ENCODE measurements at places on chromosomes 3 and 15. TPM values are rescaled to one million over a fixed set of nuclear protein-coding genes. Genes with fewer than 3 reads are reported as not detected.
A peak's percentile ranks its signal among the peaks of the same experiment; 100 is the strongest.

GOLGA8Q gene
- 0.59 TPM for total RNA-seq

DNA sequence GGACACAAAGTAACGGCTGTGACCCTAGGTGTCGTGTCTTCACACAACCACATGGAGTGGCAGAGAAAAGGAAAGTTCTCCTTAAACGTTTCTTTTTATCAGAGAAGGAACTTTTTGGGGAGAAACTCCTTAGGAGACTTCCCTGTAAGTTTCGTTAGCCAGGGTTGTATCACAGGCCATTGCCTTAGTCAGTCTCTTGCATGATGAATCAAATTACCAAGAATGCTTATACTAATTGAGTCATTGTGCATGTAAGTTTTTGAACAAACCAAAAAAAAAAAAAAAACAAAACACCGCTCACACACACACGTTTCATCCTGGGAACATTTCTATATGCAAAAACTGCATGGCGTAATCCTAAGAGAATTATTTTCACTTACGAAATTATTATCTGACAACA is 150.4 kb upstream of the SATB1 start:
- no peak for DNase-seq

GRCh38 chr15:73870700-73871408 is 2.5 kb upstream of the TBC1D21 start:
- DNase-seq = no peak

GRCh38 chr3:184636741-184637316 is 75.0 kb downstream of the MAGEF1 start:
- peak; percentile 77 for DNase-seq

- DNase-seq = no peak
These were observed 585.1 kb upstream of the SUCLG2 start for GRCh38 chr3:68239542-68239941.

KPNA1 gene
- 40.3 TPM for total RNA-seq

DNA sequence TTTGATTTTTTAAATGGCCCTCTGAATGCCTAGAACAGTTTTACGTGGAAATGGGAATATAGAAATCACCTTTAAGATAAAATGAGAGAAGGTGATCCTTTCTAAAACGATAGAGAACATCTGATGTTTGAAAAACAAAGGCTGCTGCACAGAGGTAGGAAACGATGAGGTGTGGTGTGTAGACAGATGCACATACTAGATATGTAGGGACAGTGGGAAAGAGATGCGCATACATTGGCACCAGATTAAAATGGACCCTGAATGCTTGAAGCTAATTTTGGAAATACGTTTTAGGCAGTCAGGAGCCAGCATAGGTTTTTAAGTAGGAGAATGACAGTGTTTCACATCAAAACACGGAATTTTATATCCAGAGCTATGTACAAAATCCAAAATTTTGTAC is 29.0 kb downstream of the MAP6D1 start:
- no peak for DNase-seq

TGM5 gene
- total RNA-seq = 3.1 TPM

DNA sequence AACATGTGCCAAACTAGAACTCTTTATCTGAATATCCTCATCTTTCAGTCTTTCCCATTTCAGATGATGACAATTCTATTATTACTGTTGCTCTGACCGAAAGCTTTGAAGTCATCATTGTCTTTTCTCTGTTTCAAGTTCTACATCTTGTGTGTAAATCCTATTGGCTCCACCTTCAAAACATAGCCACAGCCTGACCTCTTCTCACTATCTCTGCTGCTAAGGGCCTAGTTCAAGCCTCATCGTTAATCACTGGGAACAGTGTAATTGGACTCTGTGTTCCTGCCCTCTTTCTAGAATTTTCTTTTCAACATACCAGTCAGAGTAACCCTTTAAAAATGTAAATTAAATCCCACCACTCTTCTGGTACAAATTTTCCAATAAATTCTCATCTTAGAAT is 105.1 kb downstream of the OXSM start:
- DNase-seq = no peak

GRCh38 chr3:71142441-71143161 is 440.9 kb downstream of the FOXP1 start:
- no peak for DNase-seq

- DNase-seq = no peak
These were observed 6.4 kb upstream of the C15orf39 start for GRCh38 chr15:75195122-75195765.

DNA sequence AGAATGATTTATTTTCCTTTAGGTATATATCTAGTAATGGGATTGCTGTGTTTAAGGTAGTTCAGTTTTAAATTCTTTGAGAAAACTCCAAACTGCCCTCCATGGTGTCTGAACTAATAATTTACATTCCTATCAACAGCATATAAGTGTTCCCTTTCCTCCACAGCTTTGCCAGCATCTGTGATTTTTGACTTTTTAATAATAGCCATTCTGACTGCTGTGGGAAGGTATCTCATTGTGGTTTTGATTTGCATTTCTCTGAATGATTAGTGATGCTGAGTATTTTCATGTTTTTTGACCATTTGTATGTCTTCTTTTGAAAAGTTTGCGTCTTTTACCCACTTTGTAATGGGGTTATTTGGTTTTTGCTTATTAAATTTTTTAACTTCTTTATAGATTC is 571.6 kb upstream of the CCDC54 start:
- DNase-seq = no peak

SLC22A13 gene
- 0.48 TPM for total RNA-seq

- DNase-seq = no peak
These were observed 270.0 kb upstream of the PEX5L start for GRCh38 chr3:180306691-180307090.

- no peak for DNase-seq
These were observed 191.6 kb downstream of the KCNAB1 start for GRCh38 chr3:156311930-156312329.

GRCh38 chr3:190159902-190160435 is 39.3 kb upstream of the P3H2 start:
- DNase-seq = no peak

DNA sequence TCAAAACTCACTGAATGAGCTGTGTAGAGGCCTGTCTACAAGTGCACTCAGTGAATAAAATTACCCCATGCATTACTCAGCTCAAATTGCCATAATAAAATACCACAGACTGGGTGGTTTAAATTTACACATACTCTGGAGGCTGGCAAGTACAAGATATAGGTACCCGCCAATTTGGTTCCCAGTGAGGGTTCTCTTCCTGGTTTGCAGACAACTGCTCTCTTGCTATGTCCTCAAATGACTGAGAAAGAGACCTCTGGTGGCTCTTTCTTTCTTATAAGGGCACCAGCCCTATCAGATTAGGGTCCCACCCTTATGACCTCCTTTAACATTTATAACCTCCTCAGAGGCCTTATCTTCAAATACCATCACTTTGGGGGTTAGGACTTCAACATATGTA is 237.0 kb downstream of the CPNE4 start:
- no peak for DNase-seq

DNA sequence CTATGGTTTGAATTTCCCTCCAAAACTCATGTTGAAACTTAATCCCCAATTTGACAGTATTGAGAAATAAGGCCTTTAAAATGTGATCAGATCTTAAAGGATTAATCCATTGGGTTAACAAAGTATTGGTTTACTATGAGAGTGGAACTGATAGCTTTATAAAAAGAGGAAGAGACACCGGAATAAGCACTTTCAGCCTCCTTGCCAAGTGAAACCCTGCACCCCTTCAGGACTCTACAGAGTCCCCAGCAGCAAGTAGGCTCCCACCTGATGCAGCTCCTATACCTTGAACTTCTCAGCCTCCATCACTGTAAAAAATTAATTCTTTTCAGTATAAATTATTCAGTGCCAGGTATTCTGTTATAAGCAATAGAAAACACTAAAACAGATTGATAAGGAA is 348.3 kb downstream of the CGGBP1 start:
- DNase-seq = no peak

- no peak for DNase-seq
These were observed 649.6 kb downstream of the NTRK3 start for GRCh38 chr15:87606971-87607370.

- DNase-seq = no peak
These were observed 234.2 kb downstream of the TBC1D5 start for GRCh38 chr3:17508180-17508752.

LRRC57 gene
- total RNA-seq = 23.3 TPM

NR2E3 gene
- total RNA-seq = 2.9 TPM

GRCh38 chr3:187735837-187736236 is 9.4 kb downstream of the BCL6 start:
- DNase-seq = no peak

MYL3 gene
- 6.2 TPM for total RNA-seq

PLCB2 gene
- total RNA-seq = 13.6 TPM

CYP8B1 gene
- not detected for total RNA-seq

GRCh38 chr3:147544290-147544689 is 135.1 kb downstream of the ZIC1 start:
- DNase-seq = no peak

DNA sequence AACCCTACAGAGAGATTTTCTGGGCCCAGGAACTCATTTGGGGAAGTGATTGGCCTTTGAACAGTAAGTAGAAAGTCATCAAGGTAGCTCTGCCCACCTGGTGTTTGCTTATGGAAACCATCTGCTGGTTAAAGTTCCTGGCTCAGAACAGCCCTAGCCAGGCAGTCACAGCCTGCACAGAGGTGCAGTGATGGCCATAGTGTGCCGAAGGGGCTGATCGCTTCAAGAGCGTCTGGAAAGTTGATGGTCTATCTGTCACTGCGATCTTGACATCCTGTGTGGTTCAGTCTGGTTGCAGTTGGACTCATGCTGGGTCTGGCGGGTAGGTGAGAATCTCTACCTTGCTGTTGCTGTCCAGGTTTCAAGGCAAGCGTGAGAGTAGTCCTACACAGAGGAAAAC is 151.6 kb downstream of the SLCO3A1 start:
- DNase-seq = no peak

DNAH1 gene
- total RNA-seq = 11.5 TPM

DNA sequence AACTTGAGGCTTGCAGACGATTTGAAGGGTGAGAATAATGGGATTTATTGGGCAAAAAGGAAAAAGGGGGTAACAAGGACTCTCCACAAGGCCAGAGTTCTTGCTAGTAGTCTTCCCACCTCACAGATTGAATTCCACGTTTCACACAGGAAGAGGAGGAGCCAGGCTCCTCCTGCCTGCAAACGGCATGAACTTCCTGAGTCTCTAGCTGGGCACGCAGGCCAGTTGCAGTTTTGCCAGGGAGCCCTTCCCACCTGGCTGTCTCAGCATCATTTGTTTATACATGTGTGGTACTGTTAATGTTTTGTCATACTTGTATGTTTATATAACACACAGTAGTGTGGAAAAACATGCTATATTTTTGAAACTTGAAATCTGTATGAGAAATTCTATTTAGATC is 155.0 kb downstream of the NLGN1 start:
- DNase-seq = no peak

ILDR1 gene
- 3.3 TPM for total RNA-seq

GRCh38 chr3:13681931-13682330 is 133.0 kb downstream of the FBLN2 start:
- no peak for DNase-seq

GPR87 gene
- total RNA-seq = 3.4 TPM

- no peak for DNase-seq
These were observed 100.9 kb downstream of the MYO5A start for GRCh38 chr15:52427804-52428203.

DNA sequence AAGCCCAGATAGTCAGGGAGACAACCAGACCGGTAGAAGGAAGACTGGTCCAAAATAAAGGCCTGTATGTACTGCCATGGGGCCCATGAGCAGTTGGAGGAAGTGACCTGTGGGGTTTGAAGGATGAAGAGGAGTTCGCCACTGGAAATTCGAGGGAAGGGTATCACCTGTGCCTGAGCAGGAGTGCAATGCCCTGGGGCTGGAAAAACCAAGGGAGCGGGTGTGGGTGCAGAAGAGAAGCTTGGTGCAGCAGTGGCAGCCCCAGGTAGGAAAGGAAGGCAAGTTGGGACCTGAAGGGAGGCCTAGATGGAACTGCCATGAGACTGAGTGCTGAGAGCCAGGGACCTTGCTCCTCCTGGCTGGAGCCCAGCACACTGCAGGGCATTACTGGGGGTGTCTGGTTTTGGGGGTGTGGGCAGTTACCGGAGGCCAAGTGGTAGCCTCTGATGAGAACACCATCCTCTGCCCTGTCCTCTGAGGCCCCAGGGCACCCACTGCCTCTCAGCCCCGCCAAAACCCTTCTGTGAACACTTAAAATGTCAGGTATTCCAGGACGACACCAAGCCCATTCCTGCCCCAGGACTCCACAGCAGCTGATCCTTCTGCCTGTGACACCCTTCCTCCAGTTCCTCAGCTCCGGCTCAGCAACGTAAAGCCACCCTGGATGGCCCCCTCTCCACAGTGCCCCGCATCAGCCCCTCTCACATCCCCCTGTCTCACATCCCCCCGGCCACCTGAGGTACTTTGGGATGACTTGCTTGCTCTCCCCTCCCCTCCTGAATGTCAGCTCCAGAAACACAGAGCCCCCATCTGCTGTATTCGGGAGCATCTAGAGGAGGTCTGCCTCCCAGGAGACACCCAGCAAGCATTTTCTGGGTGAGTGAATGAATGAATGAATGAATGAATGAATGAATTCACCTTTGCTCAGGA is 42.9 kb downstream of the WNT7A start:
- no peak for DNase-seq

DNA sequence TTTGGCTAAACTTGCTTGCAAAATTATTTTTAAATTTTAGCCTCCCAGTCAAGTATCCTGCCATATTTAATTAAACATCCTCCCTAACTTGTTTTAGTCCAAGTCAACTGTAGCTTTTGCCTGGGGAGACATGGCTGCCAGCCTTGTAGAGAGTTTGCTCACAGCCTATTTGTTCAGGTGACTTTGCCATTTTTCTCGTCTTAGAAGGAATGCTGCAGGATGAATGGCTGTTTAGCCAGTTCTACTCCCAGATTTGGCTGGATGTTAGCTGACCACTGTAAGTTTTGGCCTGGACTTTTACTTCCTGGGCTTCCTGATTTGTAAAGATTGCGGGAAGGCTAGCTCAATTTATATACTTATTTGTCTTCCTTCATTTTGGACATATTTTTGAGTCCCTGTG is 236.4 kb upstream of the SGO1 start:
- no peak for DNase-seq

CELSR3 gene
- 0.88 TPM for total RNA-seq

GRCh38 chr15:97684249-97684648 is 276.3 kb upstream of the ARRDC4 start:
- no peak for DNase-seq

EPB42 gene
- total RNA-seq = 0.29 TPM

DNA sequence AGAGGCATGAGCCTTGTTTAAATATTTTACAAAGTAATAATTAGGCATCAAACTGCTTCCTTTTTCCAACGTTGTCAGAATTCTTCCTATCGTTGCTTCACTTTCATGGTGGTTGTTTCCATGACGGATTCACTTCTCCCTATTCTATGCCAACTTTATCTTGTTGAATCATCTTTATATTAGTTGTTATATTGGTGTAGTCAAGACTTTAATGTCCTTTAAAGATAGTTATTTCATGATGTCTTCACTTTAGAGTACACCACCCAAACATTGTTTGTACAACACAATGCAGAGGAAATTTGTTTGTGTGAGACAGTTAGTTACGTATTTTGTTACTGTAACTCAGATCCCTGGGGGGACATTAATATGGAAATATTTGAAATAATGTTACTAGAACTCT is 61.9 kb downstream of the CRYBG3 start:
- DNase-seq = no peak

ZNF774 gene
- 2.6 TPM for total RNA-seq

GRCh38 chr3:151085889-151086483 is 522 bp downstream of the MED12L start:
- DNase-seq = no peak
